ENCODE measurements at places on chromosomes 1 and 21.
A peak's percentile ranks its signal among the peaks of the same experiment; 100 is the strongest.

- no peak for DNase-seq
Measured at GRCh38 chr1:189021577-189021976, 1456.1 kb downstream of the BRINP3 start.

- DNase-seq: no peak
Measured at GRCh38 chr1:38662126-38662525, 197.4 kb downstream of the RRAGC start.

- peak; percentile 78 for DNase-seq
Measured at GRCh38 chr1:6960291-6960811, 175.1 kb downstream of the CAMTA1 start.

- DNase-seq: no peak
Measured at GRCh38 chr1:9426291-9426711, 113.0 kb upstream of the SLC25A33 start.

DNA sequence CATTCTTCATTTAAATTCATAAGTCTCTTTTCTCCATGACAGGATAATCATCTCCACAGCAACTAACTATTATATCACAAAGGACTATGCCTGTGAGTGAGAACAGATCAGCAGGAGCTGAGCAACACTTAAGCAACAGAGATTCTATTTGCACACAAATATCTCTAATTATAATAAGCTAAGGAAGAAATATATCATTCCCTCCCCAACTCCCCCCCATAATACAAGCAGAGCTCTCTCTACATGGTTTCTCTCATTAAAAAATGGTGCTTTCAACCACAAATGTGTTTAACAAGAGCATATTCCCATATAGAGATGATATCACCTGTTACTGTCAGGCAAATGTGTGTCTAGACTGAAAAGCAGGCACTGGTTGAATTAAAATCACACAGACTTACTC is 34.5 kb upstream of the NIBAN1 start:
- no peak for DNase-seq

- DNase-seq: no peak
Measured at GRCh38 chr1:203592730-203593129, 33.9 kb upstream of the ATP2B4 start.

DNA sequence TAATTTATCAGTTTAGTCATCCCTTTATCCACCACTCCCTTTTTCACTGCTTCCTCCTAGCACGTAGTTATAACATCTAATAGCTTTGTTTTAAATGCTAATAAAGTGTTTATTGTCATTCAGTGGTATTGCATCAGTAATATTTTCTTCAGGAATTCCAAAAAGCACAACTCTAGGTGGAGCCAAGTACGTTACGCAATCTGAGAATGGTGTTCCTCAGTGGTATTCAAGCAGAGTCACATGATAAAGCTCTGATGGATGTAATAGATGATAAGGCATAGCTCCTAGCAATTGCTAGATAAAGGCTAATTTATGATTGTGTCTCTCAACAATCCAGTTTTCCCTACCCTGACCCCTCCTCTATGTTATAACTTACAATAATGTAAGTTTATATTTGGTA is 494.6 kb upstream of the ADGRL4 start:
- no peak for DNase-seq

- peak; percentile 86 for DNase-seq
Measured at GRCh38 chr1:66331658-66332547, 202.1 kb upstream of the SGIP1 start.

DNA sequence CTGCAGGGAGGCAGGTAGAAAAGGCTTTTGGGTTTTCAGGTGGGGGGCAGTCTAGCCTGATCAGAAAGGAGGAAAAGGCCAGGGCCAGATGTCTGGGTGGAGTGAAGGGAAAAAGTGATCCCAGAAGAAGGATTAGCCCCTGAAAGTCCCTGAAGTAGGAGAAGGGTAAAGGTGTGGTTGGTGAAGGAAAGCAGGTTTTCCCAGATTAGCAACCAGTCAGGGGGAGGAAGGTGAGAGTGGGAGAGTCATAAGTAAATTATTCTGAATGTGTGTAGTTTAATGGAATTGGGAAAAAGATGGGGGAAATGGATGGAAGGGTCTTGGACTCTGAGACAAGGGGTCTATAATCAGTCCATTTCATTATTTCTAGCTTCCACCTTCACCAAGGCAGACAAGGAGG is 647 bp upstream of the SPRR1A start:
- no peak for DNase-seq

GRCh38 chr21:46189213-46189958 is 5.1 kb upstream of the SPATC1L start:
- DNase-seq: peak; percentile 34

GRCh38 chr21:43926196-43926595 is 61.2 kb downstream of the AGPAT3 start:
- no peak for DNase-seq

DNA sequence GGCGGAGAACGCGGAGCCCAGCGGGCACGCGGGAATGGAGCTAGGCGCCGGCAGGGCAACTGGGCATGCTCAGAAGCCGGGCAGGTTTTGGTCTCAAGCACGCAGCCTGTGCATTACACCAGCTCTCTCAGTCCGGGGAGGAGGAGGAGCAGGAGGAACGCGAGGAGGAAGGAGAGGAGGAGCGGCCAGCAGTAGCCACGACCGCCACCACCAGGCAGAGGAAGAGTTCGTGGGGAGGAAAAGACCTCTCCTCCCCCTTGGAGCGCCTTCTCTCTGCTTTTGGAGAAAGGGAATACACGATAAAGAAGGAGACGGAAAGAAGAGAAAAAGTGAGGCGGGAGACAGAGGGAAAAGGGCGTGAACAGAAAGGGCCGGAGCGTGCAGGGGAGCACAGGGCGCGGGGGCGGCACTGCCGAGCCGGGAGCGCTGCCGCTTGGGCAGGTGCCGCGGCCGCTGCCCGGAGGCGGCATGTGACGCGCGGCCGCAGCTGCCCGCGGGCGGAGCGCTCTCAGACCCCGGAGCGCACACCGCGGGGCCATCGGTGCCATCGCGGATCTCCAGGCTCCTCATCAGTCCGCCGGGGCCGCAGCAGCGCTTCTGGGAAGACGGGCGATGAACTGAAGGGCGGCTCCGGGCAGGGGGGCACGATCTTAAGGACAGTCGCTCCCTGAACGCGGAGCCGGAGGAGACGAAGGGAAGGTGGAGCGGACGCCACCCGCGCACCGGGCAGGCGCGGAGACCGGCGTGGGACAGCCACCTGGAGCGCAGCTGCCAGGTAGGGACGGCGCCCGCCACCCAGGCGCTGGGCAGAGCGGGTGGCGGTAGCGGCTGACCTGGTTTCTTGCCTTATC is at the start of gene CHRM3:
Gene CHRM3 (plus strand): TSS at position 116 of the 851 bp plus-strand sequence. CDS start 520,884 bp downstream, outside the sequence.
- DNase-seq: peak; percentile 71

GRCh38 chr1:56054959-56055358 is 524.4 kb downstream of the PLPP3 start:
- no peak for DNase-seq

- DNase-seq: no peak
Measured at GRCh38 chr1:118300808-118301207, 115.8 kb upstream of the SPAG17 start.

All from right forelimb (tissue), 1 donor.